ENCODE measurements at places on chromosomes 4 and X.

GRCh38 chrX:6465756-6466155 is 69.2 kb downstream of the VCX3A start:
- DNase-seq: no peak

DNA sequence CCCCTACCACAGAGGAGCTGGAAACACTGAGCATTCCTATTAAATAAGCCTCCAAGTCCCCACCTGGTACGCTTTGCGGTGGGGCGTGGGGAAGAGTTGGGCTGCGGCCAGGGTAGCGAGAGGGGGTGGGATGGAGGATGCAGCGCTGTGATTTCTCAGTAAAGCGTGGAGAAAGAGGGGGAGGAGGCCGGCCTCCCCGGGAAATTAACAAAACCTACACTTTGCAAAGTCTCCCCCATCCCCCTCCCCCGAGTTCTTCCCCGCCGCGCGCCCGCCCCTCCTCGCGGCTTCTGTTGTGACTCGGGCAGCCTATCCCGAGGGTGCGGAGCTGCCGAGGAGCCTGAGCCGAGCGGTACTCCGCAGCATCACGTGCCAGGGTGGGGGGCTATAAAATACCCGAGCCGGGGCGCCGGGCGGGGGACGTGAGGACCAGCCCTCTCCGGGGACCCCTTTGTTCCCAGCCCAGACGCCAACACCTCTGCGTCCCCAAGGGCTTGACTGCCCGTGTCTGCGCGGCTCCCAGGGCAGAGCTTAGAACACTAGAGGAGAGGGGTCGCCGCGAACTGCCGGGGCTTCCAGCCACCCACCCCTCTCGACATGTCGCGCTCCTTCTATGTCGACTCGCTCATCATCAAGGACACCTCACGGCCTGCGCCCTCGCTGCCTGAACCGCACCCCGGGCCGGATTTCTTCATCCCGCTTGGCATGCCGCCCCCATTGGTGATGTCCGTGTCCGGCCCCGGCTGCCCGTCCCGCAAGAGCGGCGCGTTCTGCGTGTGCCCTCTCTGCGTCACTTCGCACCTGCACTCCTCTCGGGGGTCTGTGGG is at the start of gene GSX2:
GSX2 (plus strand) TSS at position 416 of the 827 bp plus-strand sequence; CDS start at position 598, 182 bp downstream.
- peak; percentile 16 for DNase-seq

DNA sequence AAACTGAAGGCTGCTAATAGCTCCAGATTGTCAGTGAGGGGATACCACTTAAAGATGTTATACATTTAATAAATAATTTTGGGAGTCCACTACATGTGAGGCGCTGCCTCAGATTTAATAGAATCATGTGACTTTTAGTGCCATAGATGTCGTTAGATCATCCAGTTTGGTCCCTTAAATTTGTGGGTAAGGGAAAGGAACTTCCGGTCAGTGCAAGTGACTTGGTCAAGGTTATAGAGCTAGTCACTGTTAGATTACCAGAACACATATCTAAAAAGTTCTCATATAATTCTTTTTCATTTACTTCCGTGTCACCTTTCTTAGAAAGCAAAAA is 529 bp upstream of the UBA6 start:
- no peak for DNase-seq

- DNase-seq: no peak
Measured at GRCh38 chr4:104501290-104501689, 6.6 kb upstream of the CXXC4 start.

DNA sequence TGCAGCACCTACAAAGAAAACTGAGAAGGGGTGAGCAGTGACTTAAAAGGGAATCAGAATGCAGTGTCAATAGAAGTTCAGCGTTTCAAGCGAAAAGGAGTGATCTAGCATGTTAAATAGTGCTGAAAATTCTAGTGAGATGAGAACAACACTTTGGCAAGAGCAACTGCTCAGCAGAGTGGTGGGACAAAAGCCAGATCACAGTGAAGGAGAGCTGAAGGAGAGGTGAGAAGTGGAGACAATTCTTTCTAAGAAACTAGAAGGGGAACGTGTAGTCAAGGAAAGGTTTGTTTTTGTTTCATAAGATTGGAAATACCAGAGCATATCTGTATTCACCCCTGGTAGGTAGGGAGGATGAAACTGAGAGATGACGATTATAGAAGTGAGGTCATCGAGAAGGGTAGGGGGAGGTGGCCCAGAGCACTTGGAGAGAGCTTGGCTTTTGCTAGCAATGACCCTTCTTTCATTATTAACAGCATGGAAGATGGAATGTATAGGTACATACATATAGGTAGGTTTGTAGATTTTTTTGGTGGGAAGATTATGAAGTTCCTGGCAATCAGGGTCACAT is 33.7 kb downstream of the SRPX2 start:
- no peak for DNase-seq

- DNase-seq: no peak
Measured at GRCh38 chr4:103011378-103012025, 8.0 kb downstream of the SLC9B1 start.

DNA sequence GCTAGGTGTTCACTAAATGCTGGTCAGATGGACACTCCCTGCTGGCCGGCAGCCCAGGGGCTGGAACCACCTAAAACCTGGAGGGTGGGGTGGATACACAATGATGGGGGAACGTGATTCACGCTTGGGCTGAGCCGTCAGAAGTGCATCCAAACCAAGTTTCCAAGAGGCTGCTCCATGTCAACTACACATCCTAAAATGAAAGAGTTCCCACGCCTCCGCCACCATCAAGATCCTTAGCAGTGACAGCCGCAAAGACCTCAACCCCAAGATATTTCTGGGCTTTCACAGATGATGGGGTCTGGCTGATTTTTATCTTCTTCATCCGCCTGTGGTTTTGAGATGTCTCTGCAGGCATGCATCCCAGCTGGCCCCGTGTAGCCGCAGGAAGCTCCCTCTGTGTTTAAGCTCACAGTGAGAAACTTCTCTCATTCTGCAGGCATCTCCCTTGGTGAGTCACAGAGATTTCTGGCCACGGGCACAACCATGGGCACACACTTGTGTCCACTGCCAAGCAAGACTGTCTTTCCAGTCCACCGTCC is 84.4 kb downstream of the HTRA3 start:
- DNase-seq: no peak

DNA sequence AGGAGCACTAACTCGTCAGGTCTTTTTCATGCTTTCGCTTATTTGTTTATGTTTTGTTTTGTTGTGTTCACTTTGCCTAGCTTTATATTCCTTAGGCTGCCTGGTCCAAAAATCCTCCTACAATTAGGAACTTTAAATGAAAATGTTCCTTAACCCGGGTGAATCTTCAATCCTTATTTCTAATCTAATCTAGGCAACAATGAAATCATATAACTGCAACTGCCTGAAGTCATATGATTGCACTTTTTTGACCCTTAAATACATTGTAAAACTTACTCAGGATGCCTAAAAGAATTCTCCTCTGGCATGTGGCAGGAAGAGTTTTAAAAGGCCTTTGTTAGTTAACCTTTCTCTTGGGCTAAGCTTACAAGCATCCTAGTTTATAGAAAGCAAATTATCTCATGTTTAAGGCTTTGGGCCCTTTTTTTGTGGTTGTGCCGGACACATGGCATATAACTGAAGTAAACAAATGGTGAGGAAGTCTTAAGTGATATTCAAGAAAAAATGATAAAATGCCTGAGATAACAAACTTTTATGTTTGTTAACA is 279.4 kb downstream of the FAT4 start:
- no peak for DNase-seq

DNA sequence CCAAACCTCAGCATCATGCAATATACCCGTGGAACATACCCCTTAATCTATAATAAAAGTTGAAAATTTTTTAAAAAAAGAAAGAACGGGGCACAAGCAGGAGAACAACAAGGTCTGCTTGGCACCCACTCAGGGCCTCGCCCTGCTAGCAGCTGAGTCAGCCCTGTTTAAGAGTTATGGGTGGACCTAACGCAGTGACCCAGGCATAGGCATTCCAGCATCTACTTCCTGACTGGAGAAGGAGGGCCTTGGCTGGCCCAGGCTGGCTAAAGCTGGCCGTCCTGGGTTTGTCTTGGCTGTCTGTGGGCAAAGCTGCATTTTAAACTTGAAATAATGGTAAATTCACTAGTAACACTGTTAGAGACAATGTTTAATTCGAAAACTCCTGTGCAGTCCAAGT is 236.7 kb upstream of the PGRMC2 start:
- no peak for DNase-seq

DNA sequence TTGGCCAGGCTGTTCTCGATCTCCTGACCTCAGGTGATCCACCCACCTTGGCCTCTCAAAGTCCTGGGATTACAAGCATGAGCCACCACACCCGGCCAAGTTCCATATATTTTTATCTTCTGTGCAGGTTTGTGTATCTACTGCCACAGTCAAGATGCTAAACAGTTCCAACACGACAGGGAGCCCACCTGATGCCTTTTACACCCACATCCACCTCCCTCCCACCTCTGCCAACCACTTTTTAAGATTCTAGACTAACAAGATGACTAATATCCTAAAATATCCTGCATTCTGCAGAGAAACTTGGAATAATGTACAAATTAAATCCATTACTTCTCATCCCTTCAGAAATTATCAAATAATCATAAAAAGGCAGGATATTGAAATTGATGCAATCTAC is 19.3 kb upstream of the RPL34 start:
- no peak for DNase-seq

GRCh38 chrX:11768039-11768438 is 10.0 kb downstream of the MSL3 start:
- peak; percentile 45 for DNase-seq

DNA sequence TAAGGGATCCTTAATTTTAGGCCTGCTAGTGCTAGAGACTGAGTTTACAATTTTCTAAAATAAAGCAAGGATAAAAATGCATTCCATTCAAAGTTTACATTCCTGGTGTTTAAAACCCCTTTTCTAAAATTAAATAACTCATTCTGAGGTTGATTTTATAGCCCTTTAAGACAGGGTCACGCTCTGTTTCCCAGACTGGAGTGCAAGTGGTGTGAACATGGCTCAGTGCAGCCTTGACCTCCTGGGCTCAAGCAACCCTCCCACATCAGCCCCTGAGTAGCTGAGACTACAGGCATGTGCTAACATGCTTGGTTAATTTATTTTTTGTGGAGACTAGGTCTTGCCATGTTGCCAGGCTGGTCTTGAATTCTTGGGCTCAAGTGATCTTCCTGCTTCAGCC is 6.8 kb upstream of the CDKL2 start:
- DNase-seq: no peak

DNA sequence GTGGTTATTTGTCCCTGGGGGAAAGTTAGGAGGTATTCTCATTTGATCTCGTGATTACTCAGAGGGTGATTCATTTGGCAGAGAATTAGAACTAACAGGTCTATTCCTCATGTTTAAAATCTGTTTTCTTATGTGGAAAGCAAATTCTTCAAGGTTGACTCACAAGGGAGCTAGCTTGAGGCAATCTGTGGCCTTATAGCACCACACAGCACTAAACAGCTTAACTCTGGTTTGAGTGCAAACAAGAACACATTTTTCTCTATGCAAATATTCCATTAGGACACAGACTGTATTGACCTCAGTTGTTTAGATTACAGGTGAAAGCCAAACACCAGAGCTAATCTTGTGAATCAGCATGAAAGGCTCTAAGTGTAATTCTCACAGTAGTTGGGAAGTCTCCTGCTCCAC is 694.4 kb upstream of the POU3F4 start:
- no peak for DNase-seq

- no peak for DNase-seq
Measured at GRCh38 chr4:83248486-83248885, 36.1 kb downstream of the COQ2 start.

DNA sequence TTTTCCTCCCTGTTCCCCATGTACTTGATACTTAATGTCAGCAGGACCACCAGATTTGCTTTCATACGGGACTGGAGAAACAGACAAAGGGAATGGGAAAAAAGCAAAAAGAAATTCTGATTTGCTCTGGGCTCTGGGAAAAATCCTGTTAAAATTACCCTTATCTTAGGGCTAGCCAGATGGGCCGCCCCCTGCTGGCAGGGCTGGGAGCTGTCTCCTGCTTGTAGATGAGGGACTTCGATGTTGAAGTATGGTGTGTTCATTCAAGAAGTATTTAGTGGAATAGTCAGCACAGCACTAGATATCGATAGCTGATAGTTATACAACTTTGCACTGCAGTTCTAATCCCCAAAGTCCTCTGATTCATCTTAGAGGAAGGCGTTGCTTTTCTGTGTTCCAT is 45.8 kb downstream of the BCORL1 start:
- peak; percentile 57 for DNase-seq

- peak; percentile 21 for DNase-seq
Measured at GRCh38 chr4:11470438-11471045, 41.8 kb upstream of the HS3ST1 start.

DNA sequence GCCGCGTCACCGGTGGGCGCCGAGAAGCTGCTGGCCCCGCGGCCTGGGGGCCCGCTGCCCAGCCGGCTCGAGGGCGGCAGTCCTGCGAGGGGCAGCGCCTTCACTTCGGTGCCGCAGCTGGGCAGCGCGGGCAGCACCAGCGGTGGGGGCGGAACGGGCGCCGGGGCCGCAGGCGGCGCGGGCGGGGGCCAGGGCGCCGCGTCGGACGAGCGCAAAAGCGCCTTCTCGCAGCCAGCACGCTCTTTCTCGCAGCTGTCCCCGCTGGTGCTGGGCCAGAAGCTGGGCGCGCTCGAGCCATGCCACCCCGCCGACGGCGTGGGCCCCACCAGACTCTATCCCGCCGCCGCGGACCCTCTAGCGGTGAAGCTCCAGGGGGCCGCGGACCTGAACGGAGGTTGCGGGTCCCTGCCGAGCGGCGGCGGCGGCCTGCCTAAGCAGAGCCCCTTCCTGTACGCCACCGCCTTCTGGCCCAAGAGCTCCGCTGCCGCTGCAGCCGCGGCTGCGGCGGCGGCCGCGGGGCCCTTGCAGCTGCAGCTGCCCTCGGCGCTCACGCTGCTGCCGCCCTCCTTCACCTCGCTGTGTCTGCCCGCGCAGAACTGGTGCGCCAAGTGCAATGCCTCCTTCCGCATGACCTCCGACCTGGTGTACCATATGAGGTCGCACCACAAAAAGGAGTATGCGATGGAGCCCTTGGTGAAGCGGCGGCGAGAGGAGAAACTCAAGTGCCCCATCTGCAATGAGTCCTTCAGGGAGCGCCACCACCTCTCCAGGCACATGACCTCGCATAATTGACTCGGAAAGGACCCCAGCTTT is 5.6 kb downstream of the PRDM8 start:
- peak; percentile 76 for DNase-seq

GRCh38 chr4:110310795-110311194 is 112.4 kb upstream of the ELOVL6 start:
- DNase-seq: no peak

DNA sequence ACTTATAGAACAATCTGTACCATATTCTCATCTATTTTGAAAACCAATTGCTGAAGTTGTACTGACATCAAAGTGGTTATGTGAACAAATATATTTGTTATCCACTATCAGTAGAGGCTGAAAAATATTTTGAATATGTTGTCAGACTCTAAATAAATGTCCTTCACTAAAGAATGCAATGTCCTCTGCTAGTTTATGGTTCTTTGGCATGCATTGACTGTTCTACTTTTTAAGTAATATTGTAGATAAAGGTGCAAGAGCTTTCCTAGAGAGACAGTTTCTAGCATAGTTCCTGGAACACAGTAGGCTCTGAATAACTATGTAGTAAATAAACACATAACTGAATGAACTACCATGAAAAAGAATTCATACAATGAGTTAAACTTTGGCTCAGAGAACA is 18.2 kb upstream of the COX7B2 start:
- no peak for DNase-seq

- DNase-seq: no peak
Measured at GRCh38 chr4:173057901-173058300, 110.7 kb upstream of the GALNT7 start.

Data from activated CD4-positive, alpha-beta memory T cell treated with anti-CD3 and anti-CD28 coated beads for 36 hours (primary cell).